A549 treated with dexamethasone at 1 μM for 4 hours (cell line): ENCODE measurements at places on chromosomes 1 and 21. TPM values are rescaled to one million over a fixed set of nuclear protein-coding genes. Genes with fewer than 3 reads are reported as not detected.

Gene EDN2
- total RNA-seq = 37.1 to 50.1 TPM (median 47.0 TPM) in 5 replicates

Gene NES
- 1.3 TPM in 5 replicates for total RNA-seq

Gene CR1L
- 0.18 TPM in 1 of 5 replicates, not detected in the others for total RNA-seq

Gene ARTN
- total RNA-seq = 0.10 to 0.48 TPM (median 0.17 TPM) in 4 of 5 replicates, not detected in the other

Gene HFM1
- total RNA-seq = 0.07 to 0.14 TPM in 2 of 5 replicates, not detected in the others

Gene RYR2
- 0.02 to 0.06 TPM (median 0.04 TPM) in 4 of 5 replicates, not detected in the other for total RNA-seq

Gene GFI1
- total RNA-seq = 0.08 to 0.30 TPM (median 0.23 TPM) in 5 replicates

Gene ITPKB
- total RNA-seq = 2.2 to 3.1 TPM (median 2.9 TPM) in 5 replicates

Gene OPTC
- total RNA-seq = not detected in 5 replicates

Gene BARHL2
- total RNA-seq = not detected in 5 replicates

Gene EPHX1
- total RNA-seq = 201 to 236 TPM (median 215 TPM) in 5 replicates

Gene CHD5
- 1.5 to 2.9 TPM (median 2.6 TPM) in 5 replicates for total RNA-seq

Gene SPRR1B
- total RNA-seq = not detected in 5 replicates

Gene CR1
- total RNA-seq = not detected in 5 replicates

Gene AIRE
- total RNA-seq = not detected in 5 replicates

Gene ETV3L
- total RNA-seq = not detected in 5 replicates

Gene HPDL
- 2.7 to 3.5 TPM (median 3.2 TPM) in 5 replicates for total RNA-seq

Gene KIRREL1
- 17.4 to 26.2 TPM (median 25.0 TPM) in 5 replicates for total RNA-seq

Gene TNFSF4
- 0.02 to 0.09 TPM (median 0.08 TPM) in 3 of 5 replicates, not detected in the others for total RNA-seq

Gene OR2L8
- total RNA-seq = not detected in 5 replicates

Gene TFF3
- 0.11 TPM in 1 of 5 replicates, not detected in the others for total RNA-seq
